ENCODE measurements at places on chromosomes 11 and 22.

GRCh38 chr11:10622957-10623791 is 54.7 kb upstream of the LYVE1 start:
- DNase-seq, result no peak

- DNase-seq, result no peak
These were observed 14.0 kb upstream of the PAX6 start for GRCh38 chr11:31824879-31825837.

GRCh38 chr11:99424313-99425084 is 403.8 kb downstream of the CNTN5 start:
- DNase-seq, result no peak

DNA sequence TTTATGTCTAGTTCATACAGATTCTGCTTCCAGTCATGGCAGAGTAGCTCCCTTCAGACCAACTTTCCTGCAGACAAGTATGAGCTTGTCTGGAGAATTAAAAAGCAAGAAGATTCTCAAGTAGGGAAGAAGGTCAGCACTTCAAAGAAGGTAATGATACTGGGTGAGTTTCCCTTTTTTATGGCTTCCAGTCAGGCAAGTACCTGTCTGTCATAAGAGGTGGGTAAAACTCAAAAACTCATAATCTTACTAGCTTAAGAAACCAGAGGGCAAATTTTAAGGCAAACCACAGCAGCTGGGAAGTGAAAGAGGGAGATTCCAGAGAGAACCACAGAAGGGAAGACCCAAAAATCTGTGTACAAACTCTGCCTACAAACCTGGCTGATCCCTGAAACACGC is 54.2 kb downstream of the DENND5A start:
- DNase-seq, result peak; percentile 33

- DNase-seq, result no peak
These were observed 203.1 kb downstream of the TENM4 start for GRCh38 chr11:79237703-79238102.

GRCh38 chr11:44950031-44950624 is 555 bp downstream of the TP53I11 start:
- DNase-seq, result no peak

DNA sequence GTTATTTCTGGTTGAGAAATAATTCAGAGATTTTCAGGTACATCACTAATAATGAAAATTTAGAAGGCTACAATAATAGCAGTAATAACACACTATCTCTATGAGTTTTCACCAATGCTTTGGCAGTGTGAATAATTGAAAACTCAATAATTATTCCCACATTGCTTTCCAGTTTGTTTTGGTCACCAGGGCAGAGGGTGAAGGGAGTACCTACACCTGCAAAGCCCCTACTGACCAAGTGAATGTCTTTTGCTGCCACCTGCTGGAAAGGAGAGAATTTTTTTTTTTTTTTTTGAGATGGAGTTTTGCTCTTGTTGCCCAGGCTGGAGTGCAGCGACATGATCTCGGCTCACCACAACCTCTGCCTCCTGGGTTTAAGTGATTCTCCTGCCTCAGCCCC is 3.2 kb downstream of the NELL1 start:
- no peak for DNase-seq

GRCh38 chr11:75276686-75277085 is 36.1 kb downstream of the TPBGL start:
- no peak for DNase-seq

DNA sequence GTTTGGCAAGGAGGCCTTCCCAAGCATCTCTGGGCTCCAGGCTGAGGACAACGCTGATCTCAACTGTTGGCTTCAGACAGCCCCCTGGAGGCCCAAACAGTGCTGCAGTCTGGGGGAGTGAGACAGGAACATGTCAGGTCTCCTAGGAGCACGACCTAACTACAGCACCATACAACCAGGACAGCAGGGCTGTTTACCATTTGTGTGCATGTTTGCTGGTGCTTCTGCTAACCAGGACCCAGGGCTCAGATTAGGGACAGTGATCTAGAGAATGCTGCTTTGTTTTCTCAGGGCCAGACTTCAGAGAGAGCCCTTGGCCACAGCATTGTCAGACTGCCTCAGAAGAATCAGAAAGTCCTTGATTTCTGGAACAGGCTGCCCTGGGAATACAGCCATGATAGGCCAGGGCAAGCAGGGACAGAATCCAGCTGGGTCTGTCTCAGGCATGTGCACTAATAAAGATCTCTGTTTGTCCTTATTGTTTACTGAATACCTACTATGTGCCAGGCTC is 126.5 kb downstream of the VPREB1 start:
- DNase-seq, result no peak

- no peak for DNase-seq
These were observed at the start of gene FAM180B for GRCh38 chr11:47586098-47586855. Gene FAM180B, plus strand, starts transcription at chr11:47586678. Its CDS starts 91 bp downstream, at chr11:47586769.

- DNase-seq, result no peak
These were observed 257.4 kb upstream of the LRRC4C start for GRCh38 chr11:41716862-41717261.

DNA sequence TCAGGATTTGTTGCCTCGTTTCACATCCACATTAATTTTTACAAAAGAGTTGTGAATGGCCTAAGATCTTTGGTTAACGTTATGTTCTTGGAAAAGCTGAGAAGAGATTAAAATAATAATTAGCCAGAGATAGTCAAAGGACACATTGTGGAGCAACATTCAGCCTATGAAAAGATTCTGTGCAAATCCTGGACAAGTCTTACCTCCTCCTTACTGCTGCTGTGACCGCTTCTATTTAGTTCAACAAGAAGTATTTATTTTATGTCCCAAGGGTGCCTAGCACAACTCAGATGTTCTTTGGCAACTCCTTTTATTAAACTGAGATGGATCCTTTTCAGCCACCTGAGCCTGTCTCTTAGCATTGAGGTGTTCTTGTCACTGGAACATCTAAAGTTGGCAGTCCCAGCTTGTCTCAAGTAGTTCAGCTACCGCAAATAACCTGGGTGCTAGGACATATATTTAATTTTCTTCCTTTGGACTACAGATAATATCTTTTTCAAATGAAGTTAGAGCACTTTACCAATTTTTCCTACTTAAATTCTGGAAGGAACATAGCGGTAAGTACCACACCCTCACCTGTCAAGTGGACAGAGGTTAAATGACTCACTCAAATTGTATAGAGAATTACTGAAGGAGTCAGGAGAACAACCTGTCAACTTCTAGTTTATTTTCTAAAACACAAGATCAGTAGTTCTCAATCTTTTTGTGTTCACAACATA is 80.5 kb upstream of the CHRM4 start:
- peak; percentile 13 for DNase-seq

- DNase-seq, result no peak
These were observed 203.7 kb downstream of the CTTN start for GRCh38 chr11:70601861-70602538.

GRCh38 chr11:106917973-106918372 is 100.3 kb downstream of the GUCY1A2 start:
- no peak for DNase-seq

DNA sequence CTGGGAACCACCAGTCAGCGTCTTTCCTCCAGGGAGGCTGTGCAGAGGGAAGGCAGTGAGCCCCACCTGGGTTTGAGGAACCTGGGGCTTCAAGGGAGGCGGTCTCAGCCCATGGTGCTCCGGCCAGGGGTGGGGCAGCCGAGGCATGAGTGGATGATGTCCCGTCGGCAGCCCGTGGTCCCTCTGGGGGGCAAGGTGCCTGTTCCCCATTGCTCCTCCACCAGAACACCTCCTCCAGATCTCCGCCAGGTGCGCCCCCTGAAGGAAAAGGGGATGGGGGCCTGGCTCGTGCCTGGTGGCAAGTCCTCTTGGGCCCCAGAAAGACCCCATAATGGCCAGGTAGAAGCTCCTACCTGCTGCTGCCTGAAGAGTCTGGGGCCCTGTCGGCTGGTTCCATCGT is 94.1 kb downstream of the KCNQ1 start:
- DNase-seq, result no peak

GRCh38 chr11:71323876-71324526 is 71.6 kb upstream of the SHANK2 start:
- no peak for DNase-seq

GRCh38 chr22:40818192-40818746 is 877 bp downstream of the SLC25A17 start:
- no peak for DNase-seq

DNA sequence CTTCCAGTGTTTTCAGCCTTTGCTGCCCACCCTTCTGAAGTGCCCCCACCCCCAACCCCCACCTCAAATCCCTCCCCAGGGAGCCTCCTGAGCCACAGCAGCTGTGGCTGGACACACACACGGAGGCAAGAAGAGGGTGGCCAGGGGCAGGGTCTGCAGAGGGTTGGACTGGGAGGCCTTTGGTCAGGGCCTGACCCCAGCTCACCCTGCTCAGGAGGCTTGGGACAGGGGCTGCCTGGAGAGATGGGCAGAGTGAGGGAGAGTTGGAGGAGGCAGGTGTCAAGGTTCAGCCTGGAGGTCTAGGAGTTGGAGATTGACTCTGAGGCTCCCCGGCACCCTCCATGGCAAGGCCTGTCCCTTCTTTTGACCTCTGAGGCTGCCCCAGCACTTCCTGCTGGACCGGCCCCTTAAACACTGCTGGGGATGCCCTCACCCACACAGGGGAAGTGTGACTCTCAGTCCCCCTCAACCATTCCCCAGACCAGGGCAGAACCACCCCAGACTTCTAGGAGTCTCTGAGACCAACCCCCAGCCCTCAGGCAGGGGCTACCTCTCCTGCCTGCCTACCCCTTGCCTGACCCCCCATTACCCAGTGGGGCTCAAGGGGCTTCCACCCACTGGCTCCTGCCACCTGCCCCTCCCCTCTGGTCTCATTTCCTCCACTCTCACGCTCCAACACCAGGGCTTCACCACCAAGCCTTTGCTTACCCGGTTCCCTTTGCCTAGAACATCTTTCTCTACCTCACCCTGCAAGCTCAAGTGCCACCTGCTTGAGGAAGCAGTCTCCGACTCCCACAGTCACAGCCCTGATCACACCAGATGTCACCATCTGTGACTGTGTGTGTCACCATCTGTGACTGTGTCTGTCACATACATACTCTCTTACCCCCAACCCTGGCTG is 8.6 kb downstream of the ARAP1 start:
- no peak for DNase-seq
